ENCODE measurements at places on chromosomes 5 and 9.

GRCh38 chr9:8895106-8895860 is 1095.7 kb upstream of the DMAC1 start:
- H3K27me3 ChIP-seq: no peaks in the 10 kb centered on the region
- no peak overlapping the region for H3K27ac ChIP-seq

DNA sequence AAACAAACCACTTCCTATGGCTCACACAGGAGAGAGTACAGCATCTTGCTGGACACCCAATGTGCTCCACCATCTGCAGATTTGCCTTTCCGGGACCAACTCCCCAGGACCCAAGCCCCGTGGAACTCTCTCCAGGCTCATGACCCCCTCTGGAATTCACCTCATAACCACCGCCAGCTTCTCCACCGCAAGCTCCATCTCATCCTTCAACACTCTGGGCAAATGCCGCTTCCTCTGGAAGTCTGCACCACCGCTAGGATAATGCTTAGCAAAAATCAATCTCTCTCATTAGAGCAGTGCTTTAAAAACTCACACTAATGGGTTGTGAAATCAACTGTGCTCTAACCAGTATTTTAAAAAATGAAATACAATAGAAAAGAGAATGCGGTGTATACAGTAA is 150.0 kb downstream of the COL23A1 start:
- no peak overlapping the region for H3K27ac ChIP-seq
- H3K36me3 ChIP-seq: no peaks in the 10 kb centered on the region
- DNase-seq: no peak
- H3K4me1 ChIP-seq: no peaks in the 10 kb centered on the region

DNA sequence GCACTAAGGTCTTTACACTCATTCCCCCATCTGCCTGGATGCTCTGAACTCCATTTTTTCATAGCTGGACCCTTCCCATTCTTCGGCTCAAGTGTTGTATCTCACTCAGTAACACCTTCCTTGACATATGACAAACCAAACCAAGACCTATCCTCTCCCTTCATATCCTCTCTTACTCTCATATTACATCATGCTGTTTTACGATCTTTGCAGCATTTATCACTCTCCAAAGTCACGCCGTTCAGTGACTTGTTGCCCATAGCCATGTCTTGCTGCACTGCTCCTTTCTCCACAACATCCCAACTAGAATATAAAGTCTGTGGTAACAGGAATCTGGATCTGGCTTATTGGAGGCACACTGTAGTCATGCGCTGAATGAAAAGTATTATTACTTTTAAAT is 923.6 kb upstream of the DMAC1 start:
- no peak for DNase-seq
- H3K27ac ChIP-seq: no peak overlapping the region
- no peak overlapping the region for H3K4me3 ChIP-seq
- H3K36me3 ChIP-seq: no peaks in the 10 kb centered on the region

DNA sequence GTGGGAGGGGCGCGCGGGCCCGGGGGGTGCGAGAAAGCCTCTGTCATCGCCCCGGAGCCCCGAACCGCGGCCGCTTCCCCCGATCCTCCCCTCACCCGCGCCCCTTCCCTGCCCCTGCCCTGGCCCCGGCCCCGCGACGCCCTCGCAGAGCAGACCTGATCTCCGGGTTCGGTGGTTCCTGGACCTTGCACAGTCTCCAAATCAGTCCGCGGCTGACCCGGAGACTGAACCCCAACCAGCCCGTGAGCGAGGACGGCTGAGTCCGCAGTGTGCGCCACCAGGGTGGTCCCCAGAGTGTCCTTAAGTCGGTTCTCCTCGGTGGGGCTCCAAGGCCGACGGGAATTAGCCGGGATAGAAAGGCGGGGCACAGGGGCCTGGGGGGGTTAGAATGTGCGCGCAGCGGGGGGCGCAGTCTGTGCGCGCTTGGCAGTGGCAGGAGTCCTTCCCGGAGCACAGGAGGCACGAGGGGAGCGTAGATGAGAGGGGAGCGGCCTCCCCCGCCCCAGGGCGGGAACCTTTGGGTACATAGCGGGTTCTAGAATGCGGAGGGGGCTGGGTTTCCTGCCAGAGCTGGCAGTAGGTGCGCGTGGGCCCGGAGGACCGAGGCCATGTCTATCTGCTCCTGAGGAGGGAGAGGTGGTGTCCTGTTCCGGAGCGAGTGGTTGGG is 779 bp downstream of the PKN3 start:
- no peaks in the 10 kb centered on the region for H3K36me3 ChIP-seq
- peaks cover 5% of the 10 kb centered on the region for H3K4me1 ChIP-seq
- DNase-seq: peak; percentile 23
- H3K4me3 ChIP-seq: peak overlapping the region; percentile 82
- H3K27me3 ChIP-seq: no peaks in the 10 kb centered on the region

GRCh38 chr9:136756836-136757235 is 1.2 kb downstream of the LCN8 start:
- H3K4me1 ChIP-seq: no peaks in the 10 kb centered on the region
- no peaks in the 10 kb centered on the region for H3K27me3 ChIP-seq
- no peak overlapping the region for H3K4me3 ChIP-seq
- H3K27ac ChIP-seq: no peak overlapping the region
- DNase-seq: no peak

- DNase-seq: no peak
- H3K27me3 ChIP-seq: no peaks in the 10 kb centered on the region
- H3K4me1 ChIP-seq: peaks cover 35% of the 10 kb centered on the region
- H3K4me3 ChIP-seq: no peak overlapping the region
- H3K27ac ChIP-seq: no peak overlapping the region
Observed at GRCh38 chr5:128196791-128197190, 113.2 kb downstream of the SLC12A2 start.

- H3K4me3 ChIP-seq: no peak overlapping the region
- no peaks in the 10 kb centered on the region for H3K27me3 ChIP-seq
- H3K4me1 ChIP-seq: no peaks in the 10 kb centered on the region
Observed at GRCh38 chr5:62376064-62376463, 27.6 kb downstream of the DIMT1 start.

Data from T-helper 2 cell treated with Interferon-gamma antibody and Interleukin-4, amounts not matched to agents 5 μg/mL and 100 μg/mL, for 36 hours (primary cell).